ENCODE measurements at places on chromosomes 2 and 18.

- DNase-seq = no peak
Observed at GRCh38 chr2:168964251-168964807, 63.2 kb downstream of the G6PC2 start.

- no peak for DNase-seq
Observed at GRCh38 chr2:190911813-190912212, 31.2 kb downstream of the GLS start.

- no peak for DNase-seq
Observed at GRCh38 chr2:163884416-163884815, 148.6 kb upstream of the FIGN start.

DNA sequence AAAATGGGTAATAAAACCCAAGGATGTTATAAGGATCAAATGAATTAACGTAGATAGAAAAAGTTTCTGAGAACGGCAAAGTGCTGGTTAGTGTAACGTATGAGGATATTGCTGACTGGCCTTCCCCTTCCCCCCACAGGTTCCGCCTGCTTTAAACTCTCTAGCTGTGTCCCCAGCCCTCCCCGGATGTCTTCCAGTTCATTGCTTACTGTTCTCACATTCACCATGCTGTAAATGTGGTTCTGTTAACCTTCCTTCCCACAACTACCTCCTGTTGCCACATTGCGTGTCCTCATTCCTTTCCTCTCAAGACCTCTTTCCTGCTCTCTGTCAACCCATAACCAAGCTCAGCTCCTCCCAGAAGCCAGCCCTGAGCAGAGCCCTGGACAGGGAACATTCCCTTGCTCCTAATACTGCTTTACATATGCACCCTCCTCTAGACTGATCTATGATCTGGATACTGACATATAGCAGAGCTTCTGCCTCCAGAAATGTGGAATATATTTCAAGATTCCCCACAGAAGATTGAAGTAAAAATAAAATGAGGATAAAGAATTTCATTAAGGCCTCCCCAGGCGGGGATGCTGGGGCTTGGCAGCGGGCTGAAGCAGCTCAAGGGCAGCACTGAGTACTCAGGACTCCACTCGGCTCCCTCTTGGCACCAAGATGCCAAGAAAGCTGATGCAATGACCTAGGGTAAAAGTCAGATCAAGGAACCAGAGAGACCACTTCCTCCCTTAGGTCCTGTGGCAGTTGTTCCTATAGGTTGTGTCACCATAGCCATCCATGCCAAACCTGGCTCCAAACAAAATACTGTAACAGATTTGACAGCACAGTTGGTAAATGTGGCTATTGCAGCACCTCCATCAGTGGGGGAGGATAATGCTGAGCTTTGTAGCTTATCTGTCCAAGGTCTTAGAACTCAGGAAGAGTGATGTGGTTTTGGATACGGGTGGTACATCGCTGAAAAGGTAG lies 136.4 kb upstream of the PIK3C3 start:
- no peak for DNase-seq

DNA sequence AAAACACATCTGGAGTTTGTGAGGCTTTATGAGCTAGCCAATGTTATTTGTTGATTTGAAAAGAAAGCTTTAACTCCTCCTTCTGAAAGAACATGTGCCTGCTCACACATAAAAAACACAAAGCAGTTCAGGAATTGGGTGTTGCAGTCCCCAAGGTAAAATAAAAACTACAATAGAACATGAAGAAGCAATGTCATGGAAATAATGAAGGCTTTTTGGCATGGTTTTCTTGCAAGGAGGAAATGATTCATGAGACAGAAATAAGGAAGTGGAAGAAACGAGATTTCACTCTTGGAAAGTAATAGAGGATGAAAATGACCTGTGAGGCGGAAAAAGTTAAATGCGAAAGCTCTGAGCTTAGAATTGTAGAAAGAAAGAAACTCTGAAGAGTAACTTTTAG lies 81.1 kb downstream of the TRIB2 start:
- DNase-seq = no peak

GRCh38 chr2:219356834-219357233 lies 24.3 kb upstream of the RESP18 start:
- no peak for DNase-seq
